Activated CD4-positive, alpha-beta memory T cell treated with anti-CD3 and anti-CD28 coated beads, Interleukin-2, amount 10 ng/mL, durations not matched to agents 7 days and 5 days (primary cell): ENCODE measurements at places on chromosomes 7 and 10. TPM values are rescaled to one million over a fixed set of nuclear protein-coding genes. Genes with fewer than 3 reads are reported as not detected.

- H3K27me3 ChIP-seq: no peaks in the 10 kb centered on the region
- H3K27ac ChIP-seq: no peak overlapping the region
- no peak for DNase-seq
- H3K4me3 ChIP-seq: no peak overlapping the region
- no peaks in the 10 kb centered on the region for H3K4me1 ChIP-seq
- H3K36me3 ChIP-seq: no peaks in the 10 kb centered on the region
These were observed 47.5 kb upstream of the ADGRA1 start for GRCh38 chr10:133040198-133040597.

DNA sequence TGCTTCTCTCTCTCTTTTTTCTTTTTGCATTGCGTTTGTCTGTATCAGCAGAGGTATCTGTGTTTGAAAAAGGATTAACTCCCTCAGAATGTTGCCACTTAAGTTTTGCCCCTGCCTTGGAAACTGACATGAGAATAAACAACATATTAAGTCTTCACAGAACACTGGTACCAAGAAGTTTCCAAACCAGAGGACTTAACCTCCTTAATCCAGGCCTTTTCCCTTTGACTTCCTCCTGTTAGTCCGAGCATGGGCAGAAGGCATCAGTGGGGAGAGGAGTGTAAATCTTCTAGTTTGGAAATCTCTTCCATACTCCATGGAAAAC lies 681.4 kb downstream of the LRMDA start:
- no peaks in the 10 kb centered on the region for H3K27me3 ChIP-seq
- H3K27ac ChIP-seq: no peak overlapping the region
- no peaks in the 10 kb centered on the region for H3K4me1 ChIP-seq
- DNase-seq: no peak
- H3K4me3 ChIP-seq: no peak overlapping the region

GRCh38 chr10:60521974-60522405 lies 132.3 kb upstream of the ANK3 start:
- peaks cover 3% of the 10 kb centered on the region for H3K36me3 ChIP-seq
- H3K4me1 ChIP-seq: peaks cover 10% of the 10 kb centered on the region
- H3K27ac ChIP-seq: no peak overlapping the region
- DNase-seq: no peak
- no peak overlapping the region for H3K4me3 ChIP-seq
- no peaks in the 10 kb centered on the region for H3K27me3 ChIP-seq

- H3K36me3 ChIP-seq: no peaks in the 10 kb centered on the region
- no peaks in the 10 kb centered on the region for H3K27me3 ChIP-seq
- no peak for DNase-seq
- H3K4me3 ChIP-seq: no peak overlapping the region
These were observed 139.3 kb downstream of the PPP1R9A start for GRCh38 chr7:95046494-95047240.

GRCh38 chr7:504221-505111 lies 15.2 kb downstream of the PDGFA start:
- no peak overlapping the region for H3K4me3 ChIP-seq
- DNase-seq: no peak
- H3K27ac ChIP-seq: no peak overlapping the region
- no peaks in the 10 kb centered on the region for H3K36me3 ChIP-seq

DNA sequence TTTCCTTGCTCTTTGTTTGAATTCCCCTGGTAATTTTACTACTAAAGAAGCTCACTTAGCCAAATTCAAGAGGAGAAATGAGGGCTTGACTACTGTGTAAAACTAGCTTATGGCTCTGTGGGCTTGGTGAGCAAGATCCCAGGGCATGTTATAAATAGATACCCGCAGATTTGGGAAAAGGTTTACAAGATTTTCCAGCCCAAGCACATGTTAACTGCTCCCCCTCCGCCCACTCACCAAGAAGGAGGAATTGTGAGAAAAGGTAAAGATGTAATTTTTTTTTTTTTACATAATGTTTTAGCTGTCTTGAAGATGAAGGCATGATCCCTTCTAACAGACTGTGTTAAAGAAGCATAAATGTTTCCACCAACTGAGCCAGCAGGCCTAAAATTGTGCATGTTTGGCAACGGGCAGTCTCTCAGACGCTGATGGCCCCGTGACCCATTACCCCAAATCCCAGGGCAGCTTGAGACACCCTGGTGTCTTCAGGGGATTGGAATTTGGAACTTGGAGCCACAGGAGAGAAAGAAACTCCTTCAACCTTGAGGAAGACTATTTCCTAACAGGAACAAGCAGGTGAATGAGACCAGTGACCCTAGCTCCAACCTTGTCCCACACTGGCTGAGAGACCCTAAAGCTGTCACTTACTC lies 429.8 kb upstream of the CELF2 start:
- H3K27me3 ChIP-seq: no peaks in the 10 kb centered on the region
- H3K4me1 ChIP-seq: no peaks in the 10 kb centered on the region
- H3K4me3 ChIP-seq: no peak overlapping the region
- no peak for DNase-seq
- H3K27ac ChIP-seq: no peak overlapping the region

DNA sequence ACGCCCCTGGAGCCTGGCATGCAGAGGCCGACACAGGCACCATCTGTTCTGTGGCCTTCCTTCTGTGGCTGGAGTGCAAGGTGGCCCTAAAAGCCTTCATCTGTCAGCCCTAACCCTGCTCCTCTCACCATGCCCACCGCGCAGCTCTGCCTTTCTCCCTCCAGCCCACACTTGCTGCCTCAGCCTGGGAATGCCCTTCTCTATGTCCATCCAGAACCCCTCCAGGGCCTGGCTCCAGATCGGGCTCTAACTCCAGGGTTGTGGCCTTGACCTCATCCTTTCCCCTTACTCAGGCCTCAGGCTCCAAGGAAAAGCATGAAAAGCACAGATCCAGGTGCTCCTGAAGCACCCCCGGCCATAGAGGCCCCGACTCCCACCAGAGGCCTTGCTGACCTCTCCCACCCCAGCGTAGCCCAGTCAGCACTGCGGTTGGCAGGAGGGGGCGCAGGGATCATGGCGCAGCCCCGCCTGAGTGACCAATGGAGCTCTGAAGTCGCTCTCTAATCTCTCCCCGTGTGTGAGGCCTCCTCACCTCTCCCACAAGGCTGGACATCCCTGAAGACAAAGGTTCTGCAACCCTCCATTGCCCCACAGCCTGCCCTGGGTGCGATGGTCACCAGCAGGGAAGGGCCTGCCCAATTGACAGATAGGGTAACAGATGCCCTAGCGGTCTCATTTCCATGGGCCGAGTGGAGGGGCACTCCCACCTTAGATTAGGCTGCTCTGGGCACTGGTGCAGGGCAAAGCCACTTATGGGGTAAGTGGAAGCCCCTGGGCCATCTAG lies 9.2 kb downstream of the ZCCHC24 start:
- no peak overlapping the region for H3K27ac ChIP-seq
- H3K4me1 ChIP-seq: peaks cover 11% of the 10 kb centered on the region
- DNase-seq: no peak

GRCh38 chr10:124125305-124126116 lies 32.1 kb upstream of the CHST15 start:
- no peaks in the 10 kb centered on the region for H3K4me1 ChIP-seq
- no peak for DNase-seq
- H3K4me3 ChIP-seq: no peak overlapping the region

GRCh38 chr7:76997381-76998284 lies 34.5 kb downstream of the SPDYE17 start:
- no peaks in the 10 kb centered on the region for H3K36me3 ChIP-seq
- no peak for DNase-seq
- no peaks in the 10 kb centered on the region for H3K27me3 ChIP-seq
- peaks cover 2% of the 10 kb centered on the region for H3K4me1 ChIP-seq
- H3K27ac ChIP-seq: peak overlapping the region; percentile 31
- no peak overlapping the region for H3K4me3 ChIP-seq

DNA sequence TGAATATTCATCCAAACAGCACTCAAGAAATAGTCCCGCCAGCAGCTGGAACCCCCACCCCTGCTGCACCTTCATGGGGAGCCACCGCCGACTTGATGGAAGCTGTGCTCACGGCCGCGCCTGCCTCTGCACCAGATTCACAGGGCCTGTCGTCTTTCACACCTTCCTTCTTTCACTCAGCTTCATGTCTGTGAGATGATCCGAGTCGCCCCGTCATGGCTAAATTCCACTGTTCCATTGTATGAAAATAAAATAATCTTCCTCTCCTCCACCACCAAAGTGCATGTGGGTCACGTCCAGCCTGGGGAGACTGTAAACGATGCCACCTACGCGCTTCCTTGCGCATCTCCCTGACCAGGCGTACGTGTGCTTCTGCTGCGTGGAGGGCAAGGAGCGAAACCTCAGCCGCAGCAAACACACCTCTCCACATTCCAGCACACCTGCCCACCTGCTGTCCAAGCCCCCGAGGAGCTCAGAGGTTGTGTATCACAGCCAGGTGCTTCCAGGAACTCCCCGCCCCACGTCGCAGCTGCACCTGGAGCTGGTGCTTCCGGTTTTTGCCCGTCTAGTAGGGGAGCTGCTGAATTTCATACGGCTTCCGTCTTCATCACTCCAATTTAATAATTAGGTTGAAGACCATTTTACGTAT lies 137.0 kb downstream of the PTPRN2 start:
- H3K4me3 ChIP-seq: no peak overlapping the region
- no peaks in the 10 kb centered on the region for H3K4me1 ChIP-seq
- H3K27me3 ChIP-seq: no peaks in the 10 kb centered on the region
- DNase-seq: no peak
- H3K36me3 ChIP-seq: no peaks in the 10 kb centered on the region

- H3K27me3 ChIP-seq: peaks cover 5% of the 10 kb centered on the region
- no peaks in the 10 kb centered on the region for H3K36me3 ChIP-seq
- H3K4me3 ChIP-seq: no peak overlapping the region
- peaks cover 2% of the 10 kb centered on the region for H3K4me1 ChIP-seq
- no peak for DNase-seq
- H3K27ac ChIP-seq: no peak overlapping the region
These were observed 5.7 kb downstream of the ANKRD1 start for GRCh38 chr10:90914992-90915765.

DNA sequence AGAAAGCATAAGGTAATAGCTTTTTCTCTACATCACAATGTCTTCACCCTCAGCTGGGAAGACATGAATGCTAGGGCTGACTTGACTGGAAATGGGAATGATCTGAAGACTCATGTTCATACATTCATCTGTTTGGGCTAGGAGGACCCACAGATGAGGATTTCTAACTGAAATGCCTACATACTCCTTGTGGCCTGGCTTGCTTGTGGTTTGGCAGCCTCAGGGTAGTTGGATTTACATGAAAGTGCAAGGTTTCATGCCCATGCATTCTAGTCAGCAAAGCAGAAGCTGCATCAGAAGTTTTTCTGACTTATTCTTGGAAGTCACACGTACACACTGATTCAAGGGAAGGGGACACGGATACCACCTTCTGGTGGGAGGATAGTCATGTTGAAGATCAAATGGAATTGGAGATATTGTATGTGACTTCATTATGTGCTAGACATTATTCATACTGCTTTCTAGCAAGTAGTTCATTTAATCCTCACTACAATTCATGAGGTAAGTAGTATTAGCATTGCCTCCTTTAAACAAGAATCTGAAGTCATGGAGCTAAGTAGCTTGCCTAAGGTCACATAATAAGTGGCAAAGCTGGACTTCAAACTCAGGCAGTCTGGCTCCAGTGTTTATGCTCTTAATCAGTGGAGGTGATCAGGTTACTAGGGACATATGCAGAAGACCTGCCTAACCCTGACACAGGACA lies 957.0 kb downstream of the LRMDA start:
- H3K27ac ChIP-seq: no peak overlapping the region
- H3K27me3 ChIP-seq: no peaks in the 10 kb centered on the region
- no peak for DNase-seq
- no peaks in the 10 kb centered on the region for H3K36me3 ChIP-seq
- H3K4me3 ChIP-seq: no peak overlapping the region

DNA sequence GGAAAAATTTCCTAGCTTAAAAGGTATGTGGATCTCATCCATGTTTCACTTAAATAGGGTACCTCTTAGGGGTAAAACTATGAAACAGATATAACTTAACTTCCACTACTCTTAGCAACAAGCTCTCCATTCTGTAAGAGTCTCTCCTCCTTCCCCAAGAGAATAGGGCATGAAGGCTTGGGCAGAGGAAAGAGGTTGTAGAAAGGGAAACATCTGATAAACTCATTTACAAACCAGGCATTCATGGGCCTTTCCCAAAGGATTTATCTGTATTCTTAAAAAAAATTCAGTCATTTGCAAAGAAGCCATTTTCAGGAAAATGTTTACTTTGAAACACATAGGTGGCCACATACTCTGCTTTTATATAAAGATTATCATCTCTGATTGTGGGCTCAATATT lies 82.7 kb downstream of the SEMA3A start:
- H3K27ac ChIP-seq: no peak overlapping the region
- DNase-seq: no peak
- no peak overlapping the region for H3K4me3 ChIP-seq
- no peaks in the 10 kb centered on the region for H3K36me3 ChIP-seq
- no peaks in the 10 kb centered on the region for H3K4me1 ChIP-seq

DNA sequence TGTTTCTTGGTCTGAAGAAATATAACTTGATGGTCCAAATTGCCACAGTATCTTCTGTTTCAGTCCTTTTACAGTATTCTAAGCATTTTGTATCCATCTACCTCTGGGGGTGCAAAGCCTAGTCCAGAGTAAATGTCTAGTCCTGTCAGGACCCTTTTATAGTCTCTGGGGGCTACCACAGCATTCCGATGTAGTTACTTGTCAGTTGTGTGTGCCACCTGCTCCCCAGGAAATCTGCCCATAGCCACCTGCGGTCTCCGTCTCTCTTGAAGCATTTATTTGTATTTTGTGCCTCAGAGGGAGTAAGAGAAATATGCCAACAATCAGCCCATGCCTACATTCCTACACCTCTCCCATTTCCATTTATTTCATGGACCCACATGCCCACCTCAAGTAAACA lies 12.8 kb downstream of the AGBL3 start:
- peaks cover 17% of the 10 kb centered on the region for H3K36me3 ChIP-seq
- H3K4me1 ChIP-seq: peaks cover 2% of the 10 kb centered on the region
- no peaks in the 10 kb centered on the region for H3K27me3 ChIP-seq

DNA sequence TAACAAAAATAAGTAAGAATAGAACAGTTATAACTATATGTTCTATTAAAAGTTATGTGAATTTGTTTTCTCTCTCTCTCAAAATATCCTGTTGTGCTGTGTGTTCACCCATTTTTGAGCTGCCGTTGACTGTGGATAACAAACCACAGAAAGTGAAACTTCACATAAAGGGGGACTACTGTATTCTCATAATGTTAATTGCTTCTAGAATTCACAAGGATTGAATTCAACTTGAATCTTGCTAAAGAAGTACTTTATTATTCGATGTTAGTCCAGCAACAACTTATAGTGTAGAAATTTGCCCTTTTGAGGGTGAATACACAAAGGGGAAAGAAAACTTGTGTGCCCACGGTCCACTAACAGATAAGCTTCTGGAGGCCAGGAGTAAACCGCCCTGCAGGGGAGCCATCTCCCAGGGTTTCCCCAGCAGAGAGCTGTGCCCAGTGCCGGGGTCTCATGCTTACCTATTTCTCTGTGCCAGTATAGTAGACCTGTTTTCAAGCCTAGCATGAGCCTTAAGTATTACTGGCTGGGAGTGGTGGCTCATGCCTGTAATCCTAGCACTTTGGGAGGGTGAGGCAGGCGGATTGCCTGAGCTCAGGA lies 87.1 kb downstream of the KAT6B start:
- no peaks in the 10 kb centered on the region for H3K36me3 ChIP-seq
- H3K4me1 ChIP-seq: peaks cover 18% of the 10 kb centered on the region
- H3K4me3 ChIP-seq: no peak overlapping the region
- no peak for DNase-seq

Gene TMEM196
- total RNA-seq: not detected

Gene CTNNA3
- 0.78 TPM for total RNA-seq

Gene TRIM50
- not detected for total RNA-seq

Gene SPDYE2B
- not detected for total RNA-seq

Gene OR6B1
- not detected for total RNA-seq

Gene WEE2
- not detected for total RNA-seq

Gene CNNM2
- total RNA-seq: 7.9 TPM

Gene SBDS
- 40.2 TPM for total RNA-seq

Gene LLCFC1
- not detected for total RNA-seq

Gene EGFR
- not detected for total RNA-seq

Gene HOXA6
- total RNA-seq: not detected

Gene AQP1
- total RNA-seq: 0.25 TPM

Gene PRF1
- total RNA-seq: 141 TPM

Gene PCLO
- not detected for total RNA-seq
